CD14-positive monocyte (primary cell): ENCODE measurements at places on chromosomes 2 and 18. TPM values are rescaled to one million over a fixed set of nuclear protein-coding genes. Genes with fewer than 3 reads are reported as not detected.

Gene DNER
- 0.12 TPM for polyA plus RNA-seq

Gene BMP10
- not detected for polyA plus RNA-seq

Gene NT5C1B
- polyA plus RNA-seq = not detected

Gene PKDCC
- polyA plus RNA-seq = not detected

Gene CNNM4
- polyA plus RNA-seq = 2.6 TPM

Gene TDRD15
- polyA plus RNA-seq = not detected

Gene DOCK10
- 16.5 TPM for polyA plus RNA-seq

- DNase-seq = no peak
Measured at GRCh38 chr2:217277646-217278398, 418.0 kb upstream of the TNP1 start.

- DNase-seq = peak; percentile 36
Measured at GRCh38 chr2:238462782-238463396, 36.2 kb downstream of the ASB1 start.

GRCh38 chr2:47035615-47036488 lies 119.3 kb downstream of the STPG4 start:
- DNase-seq = no peak

- DNase-seq = no peak
Measured at GRCh38 chr2:28224648-28225472, 167.8 kb upstream of the FOSL2 start.

- no peak for DNase-seq
Measured at GRCh38 chr2:28991021-28991420, 9.9 kb downstream of the TOGARAM2 start.

GRCh38 chr2:104826016-104826415 lies 27.9 kb upstream of the POU3F3 start:
- no peak for DNase-seq

DNA sequence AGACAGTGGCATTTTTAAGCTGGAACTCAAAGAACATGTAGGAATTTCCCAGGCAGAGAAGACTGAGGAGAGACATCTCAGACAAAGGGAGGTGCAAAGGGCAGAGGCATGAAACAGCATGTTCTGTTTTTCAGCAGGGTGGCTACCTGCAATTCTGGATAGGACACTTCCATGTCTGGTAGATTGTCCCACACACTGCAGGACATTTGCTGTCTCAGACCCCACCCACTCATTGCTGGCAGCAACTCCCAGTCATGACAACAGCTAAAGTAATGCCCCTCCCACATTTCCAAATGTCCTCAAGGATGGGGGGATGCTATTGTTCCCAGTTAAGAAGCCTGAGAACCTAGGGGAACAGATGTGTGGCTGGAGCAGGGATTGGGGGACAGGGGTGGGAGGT lies 40.8 kb downstream of the ANKRD44 start:
- no peak for DNase-seq

DNA sequence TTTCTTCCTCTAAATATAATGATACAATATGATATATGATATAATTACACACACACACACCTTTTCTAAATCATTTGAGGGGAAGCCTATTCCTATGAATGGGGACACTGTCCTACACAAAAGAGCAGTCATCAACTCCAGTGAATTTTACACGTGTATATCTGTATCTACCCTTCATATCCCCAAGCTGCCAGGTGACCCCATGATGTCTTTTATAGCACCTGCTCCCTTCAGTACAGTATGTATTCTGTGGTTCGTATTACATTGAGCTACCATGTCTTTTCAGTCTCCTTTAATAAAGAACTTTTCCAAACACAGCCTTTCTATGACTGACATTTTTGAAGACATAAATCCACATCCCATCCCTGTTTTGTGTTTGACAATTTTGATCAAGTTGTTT lies 19.0 kb downstream of the TBC1D8 start:
- no peak for DNase-seq

DNA sequence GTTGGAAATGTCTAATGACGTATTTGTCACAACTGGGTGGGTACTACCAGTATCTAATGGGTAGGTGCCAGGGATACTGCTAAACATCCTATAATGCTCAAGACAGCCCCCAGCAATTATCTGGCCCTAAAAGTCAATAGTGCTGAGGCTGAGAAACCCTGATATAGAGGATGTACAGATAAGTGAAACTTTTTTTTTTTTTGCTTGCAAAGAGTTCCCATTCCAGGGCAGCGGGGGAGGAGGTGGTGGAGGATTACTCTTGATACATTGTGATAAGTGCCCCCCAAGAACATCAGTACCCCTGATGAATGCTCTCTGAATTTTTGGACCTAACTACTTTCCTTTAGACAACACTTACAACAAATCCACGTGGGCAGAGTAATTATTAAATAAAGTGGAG lies 329.7 kb upstream of the SPRED2 start:
- DNase-seq = no peak

GRCh38 chr2:12915787-12916186 lies 199.1 kb downstream of the TRIB2 start:
- DNase-seq = no peak

GRCh38 chr2:138610201-138610953 lies 108.8 kb downstream of the SPOPL start:
- DNase-seq = no peak

- peak; percentile 82 for DNase-seq
Measured at GRCh38 chr2:28356095-28356911, 36.4 kb upstream of the FOSL2 start.

- peak; percentile 27 for DNase-seq
Measured at GRCh38 chr2:97740590-97741182, 27.3 kb downstream of the ZAP70 start.
